ENCODE measurements at places on chromosomes 5 and 9.

DNA sequence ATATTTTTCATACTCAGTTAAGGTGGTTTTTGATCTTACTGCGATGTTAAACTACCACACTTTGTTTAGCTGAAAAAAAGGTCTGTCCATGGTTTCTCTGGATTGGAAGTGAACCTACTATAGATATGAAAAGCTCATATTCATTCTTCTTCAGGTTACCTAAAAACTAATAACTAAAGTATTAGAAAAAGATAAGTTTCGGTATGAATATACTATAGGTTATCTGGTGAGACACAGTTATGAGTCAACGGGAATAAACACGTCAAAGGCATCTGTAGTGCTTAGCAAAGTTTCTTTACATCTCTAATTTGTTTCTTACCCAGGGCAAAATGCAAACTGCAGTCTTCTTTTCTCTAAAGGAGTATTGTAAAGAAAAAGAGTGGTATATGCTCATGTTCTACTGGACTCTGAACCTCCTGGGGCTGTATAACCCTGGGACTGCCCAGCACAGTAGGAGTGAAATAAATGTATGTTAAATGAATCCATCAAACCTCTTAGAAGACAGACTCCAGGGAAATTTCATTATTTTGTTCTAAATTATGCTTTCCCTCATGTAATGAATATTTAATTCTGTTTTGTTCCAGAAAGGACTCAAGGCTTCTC is 521.9 kb downstream of the PDE4D start:
- no peak for DNase-seq

DNA sequence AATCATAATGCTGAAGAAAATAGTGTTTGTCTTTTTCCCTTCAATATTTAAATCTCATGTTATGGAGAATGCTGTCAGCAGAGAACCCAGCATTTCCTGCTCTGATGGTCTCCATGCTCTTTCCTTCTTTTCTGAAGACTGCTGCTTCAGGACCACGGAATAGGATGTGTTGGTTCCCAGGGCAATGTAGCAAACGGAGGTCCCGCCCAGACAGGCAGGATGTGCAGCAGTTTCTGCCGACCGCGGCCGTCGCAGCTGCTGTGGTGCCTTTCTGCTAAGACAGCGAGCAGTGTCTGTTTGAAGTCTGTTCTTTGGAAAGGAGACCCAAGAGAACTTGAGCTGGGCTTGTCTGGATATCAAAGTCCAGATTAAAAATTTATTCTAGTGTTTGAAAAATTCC is 654.3 kb downstream of the CCDC171 start:
- no peak for DNase-seq

- DNase-seq: no peak
Observed at GRCh38 chr9:122695696-122696095, 20.8 kb downstream of the OR1L3 start.

GRCh38 chr5:8081179-8081578 is 212.2 kb downstream of the MTRR start:
- DNase-seq: no peak

DNA sequence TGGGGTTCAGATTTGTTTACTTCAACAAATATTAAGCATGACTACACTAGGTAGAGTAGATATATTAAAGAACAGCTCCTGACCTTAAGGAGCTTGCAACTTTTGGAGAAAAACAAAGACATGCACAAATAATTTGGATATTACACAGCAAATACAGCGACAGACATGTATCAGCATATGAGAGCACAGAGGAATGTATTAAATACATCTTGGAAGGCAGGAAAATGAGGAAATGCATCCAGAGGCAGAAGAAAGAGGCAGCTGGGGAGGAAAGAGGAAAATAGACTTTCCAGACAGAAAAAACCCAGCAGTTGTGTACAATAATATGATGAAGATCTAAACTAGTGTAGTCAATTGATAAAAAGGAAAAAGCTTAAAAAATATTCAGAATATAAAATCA is 392.2 kb downstream of the PDE4D start:
- no peak for DNase-seq

DNA sequence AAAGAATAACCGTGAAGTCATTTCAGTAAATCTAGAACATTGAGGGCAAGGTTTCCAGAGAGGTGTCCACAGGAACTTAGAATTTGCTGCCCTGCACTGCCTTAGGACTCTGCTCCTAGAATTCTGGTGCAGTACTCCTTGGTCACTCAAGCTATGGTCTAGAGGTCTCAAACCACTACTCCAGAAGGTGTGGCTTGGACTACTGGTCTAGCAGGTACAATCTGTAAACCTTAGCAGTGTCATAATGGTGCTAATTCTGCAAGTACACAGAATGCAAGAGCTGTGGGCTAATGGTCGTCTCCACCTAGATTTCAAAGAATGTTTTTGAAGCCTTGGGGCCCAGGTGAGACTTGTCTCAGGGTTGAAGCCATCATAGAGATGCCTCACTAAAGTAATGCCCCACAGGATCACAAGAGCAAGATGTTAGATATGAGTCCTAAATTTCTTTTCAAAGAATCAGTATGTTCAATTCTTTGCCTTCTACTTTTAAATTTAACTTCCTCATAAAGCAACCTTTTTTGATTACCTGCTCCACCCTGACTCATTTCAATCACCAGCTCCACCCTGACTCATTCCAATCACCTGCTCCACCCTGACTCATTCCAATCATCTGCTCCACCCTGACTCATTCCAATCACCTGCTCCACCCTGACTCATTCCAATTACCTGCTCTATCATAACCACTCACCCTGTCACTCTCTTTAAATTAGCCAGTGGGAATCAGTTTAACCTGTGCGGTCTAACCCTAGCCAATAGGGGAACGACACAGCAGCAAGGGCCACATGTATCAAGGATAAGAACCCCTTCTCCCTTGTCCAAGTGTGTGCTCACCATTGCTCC is 1111.8 kb upstream of the ACO1 start:
- DNase-seq: no peak

DNA sequence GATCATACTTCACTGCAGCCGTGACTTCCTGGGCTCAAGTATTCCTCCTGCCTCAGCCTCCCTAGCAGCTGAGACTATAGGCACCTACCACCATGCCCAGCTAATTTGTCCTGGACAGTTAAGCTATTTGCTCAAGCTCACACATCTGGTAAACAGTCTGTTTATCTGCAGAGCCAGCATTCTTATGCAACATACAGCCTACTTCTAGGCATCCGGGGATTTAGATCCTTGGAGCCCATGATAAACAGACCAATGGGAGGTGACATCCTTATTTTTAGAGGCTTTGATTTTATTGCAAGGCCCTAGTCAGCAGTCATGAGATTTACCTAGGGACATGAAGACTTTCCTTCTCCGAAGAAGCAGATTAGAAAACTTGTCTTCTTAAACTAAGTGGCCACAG is 21.0 kb downstream of the ATOX1 start:
- no peak for DNase-seq

DNA sequence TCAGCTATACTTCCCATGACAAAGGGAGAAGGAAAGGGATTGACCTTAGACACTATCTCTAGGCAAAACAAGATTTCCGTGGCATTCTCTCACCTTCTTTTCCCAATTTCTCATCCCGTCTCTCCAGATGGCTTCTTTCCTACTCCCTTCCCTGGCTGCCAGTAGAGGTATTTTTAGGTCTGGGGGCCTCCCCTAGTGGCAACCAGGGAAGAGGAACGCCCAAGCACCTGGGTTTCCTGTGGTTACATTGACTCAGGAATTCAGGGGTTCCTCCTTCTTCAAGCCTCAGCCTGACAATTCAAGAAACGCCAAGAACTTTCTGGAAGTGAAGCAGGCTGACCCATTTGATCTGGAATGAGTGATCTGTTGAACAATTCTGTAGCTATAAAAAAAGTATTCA is 111.5 kb upstream of the OSMR start:
- no peak for DNase-seq

DNA sequence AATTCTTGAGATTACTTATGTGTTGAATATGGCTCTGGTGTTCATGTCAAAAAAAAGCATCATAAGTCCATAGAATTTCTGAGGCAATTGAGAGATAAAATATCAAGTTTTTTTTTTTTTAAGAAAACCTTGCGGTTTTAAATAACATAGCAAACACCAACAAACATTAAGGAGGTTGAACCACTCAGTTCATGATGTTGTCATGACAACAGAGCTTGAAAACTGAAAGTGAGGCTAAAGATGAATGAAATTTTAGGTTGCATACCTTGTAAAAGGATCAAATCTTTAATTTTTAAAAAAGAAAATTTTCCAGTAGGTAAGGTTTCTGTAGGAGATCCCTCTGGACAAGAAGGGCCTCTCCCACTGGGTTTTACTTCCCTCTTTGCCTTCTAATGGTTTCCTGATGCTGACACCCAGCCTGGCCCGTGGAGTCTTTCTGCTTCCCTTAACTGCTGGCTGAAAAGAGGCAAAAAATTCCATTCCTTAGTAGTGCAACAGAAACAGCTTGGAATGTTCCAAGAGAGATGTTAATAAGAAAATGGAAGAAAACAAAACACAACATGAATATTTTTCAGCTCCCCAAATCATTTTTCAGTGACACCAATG is 60.0 kb upstream of the FER start:
- DNase-seq: no peak

- DNase-seq: no peak
Observed at GRCh38 chr9:10562581-10563343, 50.0 kb downstream of the PTPRD start.

DNA sequence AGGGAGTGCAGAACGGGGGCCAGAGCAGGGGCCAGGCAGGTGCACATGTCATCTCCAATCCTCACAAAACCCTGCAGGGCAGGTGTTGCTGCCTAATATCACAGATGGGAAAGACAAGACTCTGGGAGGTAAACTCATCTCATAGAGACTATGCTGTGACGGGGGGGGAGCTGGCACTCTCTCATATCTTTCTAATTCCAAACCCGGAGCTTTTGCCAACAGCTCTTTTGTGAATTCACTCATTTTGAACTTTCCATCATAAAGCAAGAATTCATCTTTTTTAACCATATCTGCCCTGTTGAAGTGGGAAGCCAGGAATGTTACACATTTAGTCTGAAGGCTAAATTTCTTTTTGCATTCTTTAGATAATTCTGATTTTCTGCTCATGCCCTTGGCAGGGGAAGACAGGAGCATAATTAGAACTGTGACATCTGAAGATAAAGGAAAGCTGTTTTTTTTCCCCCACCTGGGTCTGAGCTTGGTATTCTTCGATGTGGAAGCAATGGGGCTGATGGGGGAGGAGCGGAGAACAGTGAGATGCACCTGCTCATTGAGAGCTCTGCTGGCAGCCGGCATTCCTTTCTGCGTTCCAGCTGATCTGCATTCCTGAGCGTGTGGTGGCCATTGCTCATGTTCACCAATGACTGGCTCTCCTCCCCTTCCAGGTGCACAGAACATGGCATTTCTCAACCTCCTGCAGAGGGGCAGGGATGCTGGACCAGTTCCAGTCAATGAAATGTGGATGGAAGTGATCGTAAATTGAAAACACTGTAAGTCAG is 159.2 kb downstream of the NSG2 start:
- no peak for DNase-seq

DNA sequence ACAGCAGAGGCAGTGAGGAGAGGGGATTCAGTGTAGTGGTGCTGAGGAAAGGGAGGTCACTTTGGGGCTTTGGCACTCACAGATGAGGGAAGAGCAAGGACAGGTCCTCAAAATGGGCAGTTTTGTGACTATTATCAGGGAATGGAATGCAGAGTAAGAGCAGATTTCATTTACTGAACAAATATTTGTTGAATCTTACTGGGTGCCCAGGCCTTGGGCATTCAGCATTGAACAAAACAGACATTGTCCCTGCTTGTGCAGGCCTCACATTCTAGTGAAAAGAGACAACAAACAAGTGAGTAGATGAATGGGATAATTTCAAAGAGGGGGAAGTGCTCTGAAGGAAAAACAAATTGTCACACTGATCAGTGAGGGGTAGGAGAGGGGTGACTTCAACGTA is 404.1 kb downstream of the DMRT2 start:
- no peak for DNase-seq

GRCh38 chr5:167233507-167234220 is 1057.8 kb upstream of the WWC1 start:
- no peak for DNase-seq

DNA sequence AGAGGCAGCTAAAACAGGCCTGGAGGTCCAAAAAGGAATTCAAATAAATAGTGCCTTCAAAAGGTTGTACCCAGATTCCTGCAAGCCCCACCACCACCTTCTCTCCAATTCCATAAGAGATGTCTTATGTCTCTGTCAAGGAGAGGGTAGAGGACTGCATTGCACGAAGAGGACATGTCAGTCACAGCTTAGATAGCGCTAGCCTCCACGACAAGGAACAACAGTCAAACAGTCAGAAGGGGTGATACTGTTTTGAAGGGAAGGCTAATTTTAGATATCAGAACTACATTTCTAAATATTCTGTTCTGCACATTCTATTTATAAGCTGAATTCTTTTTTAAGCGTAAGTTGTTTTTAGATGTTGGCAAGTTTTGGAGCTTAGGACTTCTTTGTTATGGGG is 34.2 kb downstream of the PLAC8L1 start:
- no peak for DNase-seq

DNA sequence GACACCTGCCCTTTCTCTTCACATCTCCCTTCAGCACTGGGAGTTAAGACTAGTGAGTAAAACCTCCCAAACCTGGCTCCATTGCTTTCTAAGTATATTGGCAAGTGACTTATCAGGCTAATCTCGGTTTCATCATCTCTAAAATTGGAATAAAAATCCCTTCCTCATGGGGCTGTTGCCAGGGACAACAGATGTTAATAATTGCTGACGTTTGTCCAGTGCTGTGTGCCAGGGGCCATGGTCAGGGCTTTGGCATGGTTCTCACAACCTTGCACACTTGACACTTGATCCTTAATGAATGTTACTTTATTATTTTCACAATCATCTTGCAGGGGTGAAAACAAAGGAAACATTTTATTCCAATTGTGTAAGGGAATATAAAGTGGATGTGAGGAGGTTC is 1262.0 kb upstream of the WWC1 start:
- DNase-seq: no peak

GRCh38 chr5:160044967-160045366 is 36.0 kb downstream of the TTC1 start:
- DNase-seq: no peak

- DNase-seq: no peak
Observed at GRCh38 chr5:149675610-149676201, 54.4 kb upstream of the PPARGC1B start.

DNA sequence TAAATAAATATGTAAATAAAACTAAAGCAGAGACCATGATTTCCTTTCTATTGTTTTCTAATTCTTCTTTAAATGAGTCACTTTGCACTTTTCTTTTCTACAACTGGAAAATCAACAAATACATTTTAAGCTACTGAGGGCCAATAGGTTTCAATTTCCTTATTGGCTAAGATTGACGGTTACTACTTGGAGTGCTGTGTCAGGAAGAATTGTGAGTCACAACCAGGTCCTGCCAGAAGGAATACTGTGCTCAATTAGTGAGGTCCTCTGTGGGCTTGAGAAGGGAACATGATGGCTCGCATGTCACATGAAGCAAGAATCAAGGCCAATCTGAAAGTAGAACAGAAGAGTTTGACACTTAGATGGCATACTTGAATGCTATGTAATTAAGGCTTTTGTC is 110.8 kb downstream of the HMHB1 start:
- peak; percentile 71 for DNase-seq

GRCh38 chr9:126488881-126489404 is 124.8 kb upstream of the LMX1B start:
- DNase-seq: no peak

- no peak for DNase-seq
Observed at GRCh38 chr9:129272348-129273025, 94.4 kb upstream of the IER5L start.

- DNase-seq: peak; percentile 67
Observed at GRCh38 chr5:180470966-180471582, 23.1 kb upstream of the CNOT6 start.

GRCh38 chr9:113533335-113534225 is 70.1 kb downstream of the RGS3 start:
- DNase-seq: no peak

Data from H4 (cell line).